ENCODE measurements at places on chromosomes 11 and 22. TPM values are rescaled to one million over a fixed set of nuclear protein-coding genes. Genes with fewer than 3 reads are reported as not detected.

Gene ANKK1
- 0.15 TPM for total RNA-seq

GRCh38 chr11:70001246-70001645 lies 76.9 kb upstream of the ANO1 start:
- DNase-seq: no peak

Gene NAT10
- total RNA-seq: 82.2 TPM

DNA sequence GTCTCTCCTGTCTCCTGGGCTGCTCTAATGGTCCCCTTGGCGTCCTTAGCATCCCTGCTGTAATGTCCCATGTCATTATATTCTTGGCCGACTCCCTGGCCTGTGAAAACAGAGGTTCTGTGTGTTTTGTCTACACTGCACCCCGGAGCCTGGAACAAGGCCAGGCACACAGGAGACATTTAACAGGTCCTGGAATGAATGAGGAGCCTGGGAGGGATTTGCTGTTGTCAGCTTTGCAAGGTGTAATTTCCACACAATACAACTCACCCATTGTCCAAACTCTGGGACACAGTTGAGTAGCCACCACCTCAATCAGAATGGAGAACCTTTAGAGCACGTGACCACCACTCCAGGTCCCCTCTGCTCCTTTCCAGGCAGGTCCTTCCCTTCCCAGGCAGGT lies 14.9 kb upstream of the PDGFB start:
- DNase-seq: no peak
